ENCODE measurements at places on chromosomes 3 and 15. TPM values are rescaled to one million over a fixed set of nuclear protein-coding genes. Genes with fewer than 3 reads are reported as not detected.
A peak's percentile ranks its signal among the peaks of the same experiment; 100 is the strongest.

DNA sequence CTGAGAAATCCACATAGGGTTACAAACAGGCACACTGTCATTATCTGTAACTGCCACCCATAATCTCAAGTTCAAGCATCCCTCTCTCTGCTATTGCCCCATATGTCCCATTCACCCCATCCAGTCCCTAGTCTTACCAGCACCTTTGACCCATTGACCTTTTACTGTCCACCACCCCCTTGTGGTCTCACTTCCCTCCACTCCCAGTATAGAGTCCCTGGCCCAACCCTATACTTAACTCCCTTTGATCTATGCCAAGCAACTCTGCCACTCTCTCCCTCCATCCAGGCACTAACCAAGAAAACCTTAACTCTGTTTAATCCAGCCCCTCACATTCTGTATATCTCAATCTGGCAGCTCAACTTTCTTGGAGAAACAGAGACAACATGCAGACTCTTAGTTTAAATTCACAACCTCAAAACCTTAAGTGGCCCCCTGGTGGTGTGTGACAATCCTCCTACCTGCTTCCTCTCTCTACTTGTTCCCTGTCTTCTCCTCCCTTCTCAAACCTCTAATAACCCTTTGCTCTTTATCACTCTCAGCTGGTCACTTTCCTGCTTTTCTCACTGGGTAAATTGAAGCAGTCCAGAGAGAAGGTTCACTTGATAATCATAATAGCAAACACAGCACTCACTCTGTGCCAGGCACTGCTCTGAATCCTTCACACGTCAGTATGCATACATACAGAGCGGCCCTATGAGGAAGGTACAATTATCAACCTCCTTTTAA lies 162.7 kb downstream of the STT3B start:
- H3K4me3 ChIP-seq = no peak overlapping the region
- no peak overlapping the region for H3K27ac ChIP-seq
- DNase-seq = no peak
- no peaks in the 10 kb centered on the region for H3K27me3 ChIP-seq

GRCh38 chr3:48681974-48682610 lies 3.6 kb downstream of the NCKIPSD start:
- DNase-seq = no peak
- peaks cover 28% of the 10 kb centered on the region for H3K4me1 ChIP-seq
- no peaks in the 10 kb centered on the region for H3K27me3 ChIP-seq
- no peak overlapping the region for H3K4me3 ChIP-seq

DNA sequence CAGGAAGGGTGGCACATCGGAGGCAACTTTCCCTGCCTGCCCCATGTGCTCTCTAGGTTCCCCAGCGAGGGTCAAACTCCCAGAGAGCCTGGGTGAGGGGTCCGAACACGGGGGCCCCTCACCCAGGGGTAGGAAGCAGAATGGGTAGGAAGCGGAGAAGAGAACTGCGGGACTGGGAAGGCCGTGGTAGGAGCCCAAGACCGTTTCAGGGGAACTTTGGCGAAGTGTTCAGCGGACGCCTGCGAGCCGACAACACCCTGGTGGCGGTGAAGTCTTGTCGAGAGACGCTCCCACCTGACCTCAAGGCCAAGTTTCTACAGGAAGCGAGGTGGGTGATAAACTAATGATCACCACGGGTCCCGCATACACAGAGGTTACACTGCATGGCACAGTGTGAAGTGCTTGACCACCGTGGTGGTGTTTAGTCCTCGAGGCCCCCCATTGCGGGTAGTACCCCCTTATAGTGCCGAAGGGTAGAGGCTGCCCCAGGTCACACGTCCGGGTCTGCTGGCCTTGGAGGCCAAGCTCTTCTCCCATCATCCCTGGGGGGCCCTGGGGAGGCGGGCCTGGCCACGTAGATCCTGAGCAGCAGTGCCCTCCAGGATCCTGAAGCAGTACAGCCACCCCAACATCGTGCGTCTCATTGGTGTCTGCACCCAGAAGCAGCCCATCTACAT lies 8.3 kb downstream of the FES start:
- H3K36me3 ChIP-seq = peaks cover 64% of the 10 kb centered on the region
- H3K27me3 ChIP-seq = no peaks in the 10 kb centered on the region
- no peak for DNase-seq
- no peak overlapping the region for H3K4me3 ChIP-seq
- H3K27ac ChIP-seq = no peak overlapping the region
- peaks cover 9% of the 10 kb centered on the region for H3K4me1 ChIP-seq

GRCh38 chr3:34011171-34012101 lies 213.0 kb downstream of the PDCD6IP start:
- no peaks in the 10 kb centered on the region for H3K4me1 ChIP-seq
- no peak for DNase-seq
- H3K36me3 ChIP-seq = no peaks in the 10 kb centered on the region
- no peak overlapping the region for H3K27ac ChIP-seq

DNA sequence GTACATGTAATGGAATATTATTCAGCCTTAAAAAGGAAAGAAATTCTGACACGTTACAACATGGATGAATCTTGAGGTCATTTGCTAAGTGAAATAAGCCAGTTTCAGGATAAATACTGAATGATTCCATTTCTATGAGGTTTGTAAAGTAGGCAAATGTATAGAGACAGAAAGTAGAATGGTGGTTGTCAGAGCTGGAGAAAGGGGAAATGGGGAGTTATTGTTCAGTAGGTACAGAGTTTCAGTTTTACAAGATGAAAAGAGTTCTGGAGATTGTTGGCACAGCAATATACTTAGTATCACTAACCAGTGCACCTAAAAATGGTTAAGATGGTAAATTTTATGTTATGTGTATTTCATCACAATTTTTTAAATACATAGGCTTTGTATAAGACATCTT lies 60.6 kb downstream of the USP8 start:
- H3K4me3 ChIP-seq = no peak overlapping the region
- no peaks in the 10 kb centered on the region for H3K27me3 ChIP-seq
- H3K36me3 ChIP-seq = peaks cover 5% of the 10 kb centered on the region

DNA sequence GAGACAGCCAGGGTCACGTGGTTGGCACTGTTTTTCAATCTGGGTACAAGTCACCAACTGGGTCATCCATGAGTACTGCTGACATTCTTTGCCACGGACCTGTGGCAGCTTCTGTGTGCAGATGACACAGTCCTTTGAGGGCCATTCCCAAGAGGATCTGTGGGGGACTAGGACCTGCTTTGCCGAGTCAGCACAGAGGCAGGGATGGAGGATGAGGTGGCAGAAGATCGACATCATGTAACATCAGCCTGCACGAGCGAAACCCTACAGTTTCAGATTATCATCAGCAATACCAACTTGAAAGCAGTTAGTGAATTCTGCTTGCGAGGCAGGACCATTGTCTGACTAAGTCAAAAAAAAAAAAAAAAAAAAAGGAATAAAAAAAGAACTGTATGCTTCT lies 227.7 kb downstream of the FOXP1 start:
- peaks cover 9% of the 10 kb centered on the region for H3K36me3 ChIP-seq
- no peak for DNase-seq

Gene CTDSPL2
- total RNA-seq = 26.3 TPM

GRCh38 chr3:194871143-194871863 lies 185.6 kb downstream of the FAM43A start:
- peak; percentile 33 for DNase-seq
- no peak overlapping the region for H3K4me3 ChIP-seq
- H3K36me3 ChIP-seq = no peaks in the 10 kb centered on the region

Gene TCF12
- total RNA-seq = 74.5 TPM

Gene GABRR3
- not detected for total RNA-seq

Gene SLC22A14
- not detected for total RNA-seq

- no peak overlapping the region for H3K4me3 ChIP-seq
- H3K27me3 ChIP-seq = no peaks in the 10 kb centered on the region
- H3K4me1 ChIP-seq = peaks cover 30% of the 10 kb centered on the region
- DNase-seq = no peak
Measured at GRCh38 chr3:71303627-71304200, 279.8 kb downstream of the FOXP1 start.

GRCh38 chr15:96020133-96020532 lies 310.4 kb upstream of the NR2F2 start:
- H3K36me3 ChIP-seq = no peaks in the 10 kb centered on the region
- no peak overlapping the region for H3K4me3 ChIP-seq
- no peak overlapping the region for H3K27ac ChIP-seq

Gene SH2D7
- total RNA-seq = 0.09 TPM

- H3K27ac ChIP-seq = no peak overlapping the region
- H3K4me3 ChIP-seq = no peak overlapping the region
- no peaks in the 10 kb centered on the region for H3K36me3 ChIP-seq
- H3K27me3 ChIP-seq = no peaks in the 10 kb centered on the region
- H3K4me1 ChIP-seq = peaks cover 26% of the 10 kb centered on the region
- no peak for DNase-seq
Measured at GRCh38 chr3:29512641-29513040, 231.8 kb downstream of the RBMS3 start.

DNA sequence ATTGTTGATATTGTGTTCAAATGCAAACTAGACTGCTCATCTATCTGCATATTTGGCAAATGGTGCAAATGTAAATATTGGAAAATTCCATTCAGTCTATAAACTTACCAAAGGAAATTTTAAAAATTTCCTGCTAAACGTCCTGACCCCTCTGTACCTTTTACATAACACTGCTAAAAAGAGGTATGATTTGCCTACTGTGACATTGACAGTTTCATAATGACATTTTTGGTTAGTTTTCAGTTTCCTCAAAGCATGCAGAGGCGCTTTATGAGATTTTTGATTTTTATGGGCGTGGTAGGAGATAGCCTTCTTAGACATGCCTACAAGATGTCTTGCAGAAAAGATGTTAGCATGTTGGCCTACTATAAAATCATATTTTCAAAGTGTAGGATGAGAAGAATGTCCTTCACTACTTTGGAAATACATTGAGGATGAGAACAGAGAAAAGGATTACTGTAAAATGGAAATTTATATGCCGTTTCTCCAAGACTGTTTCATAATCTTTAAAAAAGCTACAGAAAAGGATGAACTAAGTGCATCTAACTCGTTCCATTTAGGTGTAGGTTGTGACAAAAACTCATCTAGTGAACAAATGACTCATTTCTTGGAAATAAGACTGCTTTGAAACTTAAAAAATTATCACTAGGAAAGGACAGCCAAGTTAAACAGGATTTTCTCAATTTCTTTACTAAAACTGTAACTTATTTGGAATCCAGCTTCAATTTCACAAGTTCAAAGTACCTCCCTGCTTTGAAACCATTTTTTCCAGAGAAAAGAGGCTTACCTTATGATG lies 14.5 kb upstream of the ISLR start:
- peaks cover 5% of the 10 kb centered on the region for H3K4me1 ChIP-seq
- no peak overlapping the region for H3K27ac ChIP-seq
- H3K4me3 ChIP-seq = no peak overlapping the region
- no peaks in the 10 kb centered on the region for H3K36me3 ChIP-seq

DNA sequence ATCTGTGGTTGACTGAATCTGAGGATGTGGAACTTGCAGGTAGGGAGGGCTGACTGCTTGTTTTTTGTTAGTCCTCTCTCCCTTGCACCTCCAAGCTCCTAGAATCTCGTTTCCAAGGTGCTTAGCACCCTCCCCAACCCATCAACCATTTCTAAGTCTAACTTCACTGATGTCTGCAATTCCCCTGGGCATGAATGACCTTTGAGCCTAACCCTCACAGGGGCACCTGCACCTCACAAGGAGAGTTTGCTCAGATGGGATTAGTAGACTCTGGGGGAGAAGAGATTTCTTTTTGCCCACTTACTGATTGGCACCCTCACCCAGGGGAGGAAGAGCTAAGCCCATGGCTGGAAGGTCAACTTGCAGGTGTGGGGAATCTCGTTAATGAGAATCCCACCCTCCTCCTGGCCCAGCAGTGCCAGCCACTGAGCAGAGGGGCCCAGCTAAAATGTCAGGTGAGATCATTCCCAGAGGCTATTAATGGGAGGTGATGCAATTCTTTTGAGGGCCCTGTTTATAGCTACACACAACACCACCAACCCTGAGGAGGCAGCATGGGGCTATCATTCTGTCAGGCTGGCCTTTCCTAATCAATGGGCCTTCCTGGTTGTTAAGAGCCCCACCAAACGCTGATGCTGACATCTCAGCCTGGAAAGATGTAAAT lies 81.6 kb upstream of the HERC1 start:
- H3K27ac ChIP-seq = no peak overlapping the region
- no peak for DNase-seq
- H3K36me3 ChIP-seq = no peaks in the 10 kb centered on the region
- peaks cover 11% of the 10 kb centered on the region for H3K4me1 ChIP-seq

- no peak for DNase-seq
- no peaks in the 10 kb centered on the region for H3K4me1 ChIP-seq
- H3K27ac ChIP-seq = no peak overlapping the region
- H3K27me3 ChIP-seq = no peaks in the 10 kb centered on the region
- no peaks in the 10 kb centered on the region for H3K36me3 ChIP-seq
Measured at GRCh38 chr15:31285772-31286261, 40.8 kb upstream of the KLF13 start.

GRCh38 chr3:131501949-131502348 lies 822 bp downstream of the MRPL3 start:
- peaks cover 17% of the 10 kb centered on the region for H3K4me1 ChIP-seq
- no peak overlapping the region for H3K27ac ChIP-seq
- H3K4me3 ChIP-seq = peak overlapping the region; percentile 81

GRCh38 chr3:151864423-151865101 lies 8.9 kb upstream of the SUCNR1 start:
- H3K4me1 ChIP-seq = no peaks in the 10 kb centered on the region
- H3K27me3 ChIP-seq = no peaks in the 10 kb centered on the region
- no peak overlapping the region for H3K27ac ChIP-seq
- no peak for DNase-seq
- H3K36me3 ChIP-seq = no peaks in the 10 kb centered on the region

Gene TMEM158
- not detected for total RNA-seq

GRCh38 chr3:99883138-99883461 lies 65.4 kb downstream of the CMSS1 start:
- no peak overlapping the region for H3K4me3 ChIP-seq
- H3K27ac ChIP-seq = no peak overlapping the region
- no peaks in the 10 kb centered on the region for H3K36me3 ChIP-seq
- no peaks in the 10 kb centered on the region for H3K27me3 ChIP-seq
- no peak for DNase-seq
- H3K4me1 ChIP-seq = peaks cover 14% of the 10 kb centered on the region

Gene DNAH1
- total RNA-seq = 67.1 TPM

DNA sequence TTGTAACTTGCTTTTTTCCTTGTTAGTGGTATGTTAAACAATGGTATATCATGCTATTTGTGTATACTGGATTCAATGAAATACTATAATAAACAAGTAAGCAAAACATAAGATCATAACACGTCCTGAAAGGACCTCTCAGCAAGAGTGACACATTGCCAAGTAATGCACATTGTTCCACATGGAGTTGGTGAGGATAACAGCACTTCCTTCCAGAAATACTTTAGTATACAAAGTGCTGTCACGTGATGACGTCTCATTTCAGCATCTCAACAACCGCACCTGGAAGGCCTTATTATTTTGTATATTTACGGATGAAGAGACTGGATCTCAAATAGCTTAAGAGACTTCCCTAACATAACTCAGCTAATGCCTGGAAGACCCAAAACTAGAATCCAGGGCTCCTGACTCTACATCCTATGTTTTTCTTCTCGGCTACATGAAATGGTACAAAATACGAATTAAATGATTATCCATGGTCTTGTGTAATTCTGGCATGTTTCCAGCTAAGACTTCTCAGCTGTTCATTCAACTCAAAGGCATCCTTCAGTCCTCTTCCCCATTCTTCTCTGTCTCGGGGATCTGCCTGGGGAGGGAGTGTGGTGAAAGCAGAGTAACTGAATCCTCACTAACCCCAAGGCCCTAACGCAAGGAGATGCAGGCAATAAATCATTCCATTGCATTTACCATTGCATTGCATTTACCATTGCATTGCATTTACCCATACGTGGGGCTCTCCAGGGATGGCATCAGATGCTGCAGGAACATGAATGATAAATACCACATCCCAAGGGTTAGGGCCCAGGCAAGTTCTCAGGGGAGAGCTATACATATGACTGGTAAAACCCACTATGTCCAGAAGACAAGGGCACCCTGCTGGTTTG lies 79.2 kb downstream of the LIPC start:
- DNase-seq = no peak
- H3K4me1 ChIP-seq = peaks cover 7% of the 10 kb centered on the region
- no peak overlapping the region for H3K27ac ChIP-seq

Gene TMC3
- total RNA-seq = not detected

- H3K27ac ChIP-seq = no peak overlapping the region
Measured at GRCh38 chr3:160127308-160127707, 97.9 kb upstream of the C3orf80 start.

Data from upper lobe of left lung (tissue), 6 donors.